ENCODE measurements at places on chromosomes 6 and 20. TPM values are rescaled to one million over a fixed set of nuclear protein-coding genes. Genes with fewer than 3 reads are reported as not detected.

The TAAR9 gene
- total RNA-seq, result not detected

The BFSP1 gene
- 0.72 TPM for total RNA-seq

DNA sequence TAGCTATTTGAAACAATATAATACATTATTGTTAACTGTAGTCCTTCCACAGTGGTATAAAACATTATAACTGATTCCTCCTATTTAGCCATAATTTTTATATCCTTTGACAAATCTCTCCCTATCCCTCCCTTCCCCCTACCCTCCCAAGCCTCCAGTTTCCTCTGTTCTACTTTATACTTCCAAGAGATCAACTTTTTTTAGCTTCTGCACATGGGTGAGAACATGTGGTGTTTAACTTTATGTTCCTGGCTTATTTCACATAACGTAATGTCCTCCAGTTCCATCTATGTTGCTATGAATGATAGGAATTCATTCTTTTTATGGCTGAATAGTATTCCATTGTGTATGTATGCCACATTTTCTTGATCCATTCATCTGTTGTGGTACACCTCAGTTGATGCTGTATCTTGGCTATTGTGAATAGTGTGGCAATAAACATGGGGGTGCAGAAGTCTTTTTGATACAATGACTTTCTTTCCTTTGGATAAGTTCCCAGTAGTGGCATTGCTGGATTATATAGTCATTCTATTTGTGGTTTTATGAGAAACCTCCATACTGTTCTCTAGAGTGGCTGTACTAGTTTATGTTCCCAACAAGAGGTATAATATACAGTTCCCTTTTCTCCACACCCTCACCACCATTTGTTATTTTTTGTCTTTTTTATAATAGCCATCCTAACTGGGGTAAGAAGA lies 205.0 kb downstream of the KCNQ5 start:
- no peak for DNase-seq

DNA sequence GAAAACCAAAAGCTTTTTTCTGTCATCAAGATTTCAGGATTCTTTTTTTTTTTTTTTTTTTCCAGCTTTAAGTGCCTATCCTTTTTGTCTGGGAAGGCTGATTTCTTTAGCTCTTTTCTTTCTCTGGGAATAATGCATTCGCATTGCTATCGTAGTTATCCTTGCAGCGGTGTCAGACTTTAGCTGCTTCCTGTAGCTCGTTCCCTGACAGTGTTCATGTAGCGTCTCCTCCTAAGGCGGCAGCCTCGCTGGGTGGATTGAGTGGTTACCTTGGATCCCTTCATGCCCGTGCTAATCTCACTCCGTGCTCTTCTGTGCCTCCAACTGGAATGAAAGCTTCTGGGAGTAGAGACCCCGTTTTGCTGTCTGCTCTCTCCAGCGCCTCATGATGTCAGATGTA lies 43.1 kb downstream of the UST start:
- DNase-seq, result no peak

GRCh38 chr6:163710532-163711470 lies 296.3 kb downstream of the QKI start:
- no peak for DNase-seq

DNA sequence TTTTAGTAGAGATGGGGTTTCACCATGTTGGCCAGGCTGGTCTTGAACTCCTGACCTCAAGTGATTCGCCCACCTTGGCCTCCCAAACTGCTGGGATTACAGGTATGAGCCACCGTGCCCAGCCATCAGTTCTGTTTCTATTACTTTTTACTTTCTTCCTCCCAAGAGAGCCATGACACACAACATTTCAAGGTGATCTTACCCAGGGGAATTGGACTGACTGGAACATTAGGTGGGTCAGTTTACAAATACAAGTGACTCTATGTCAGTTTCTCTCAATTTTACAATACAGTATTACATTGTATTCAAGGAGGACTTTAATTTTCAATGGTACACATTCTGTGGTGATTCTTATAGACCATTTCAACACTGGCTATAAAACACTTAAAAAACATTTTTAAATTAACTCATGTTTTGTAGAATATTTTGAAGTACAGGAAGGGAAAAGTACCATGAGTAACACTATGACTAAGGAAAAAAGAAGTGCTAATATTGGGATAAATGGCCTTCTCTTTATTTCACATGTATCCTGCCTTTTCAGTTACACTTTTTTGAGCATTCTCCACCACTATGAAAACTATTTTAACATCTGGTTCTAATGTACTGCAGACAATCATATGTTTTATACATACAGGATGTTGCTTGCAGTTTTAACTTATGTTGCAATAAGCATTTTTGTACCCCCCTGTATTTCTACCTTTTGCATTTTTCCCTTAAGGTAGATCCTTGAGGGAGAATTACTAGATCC lies 8.4 kb downstream of the TPBG start:
- DNase-seq, result no peak

The GJA10 gene
- not detected for total RNA-seq

The CAPN11 gene
- total RNA-seq, result 0.44 TPM

- DNase-seq, result no peak
Observed at GRCh38 chr20:20060234-20060998, 8.1 kb downstream of the CFAP61 start.

- DNase-seq, result no peak
Observed at GRCh38 chr6:9532621-9533557, 882.0 kb downstream of the TFAP2A start.

DNA sequence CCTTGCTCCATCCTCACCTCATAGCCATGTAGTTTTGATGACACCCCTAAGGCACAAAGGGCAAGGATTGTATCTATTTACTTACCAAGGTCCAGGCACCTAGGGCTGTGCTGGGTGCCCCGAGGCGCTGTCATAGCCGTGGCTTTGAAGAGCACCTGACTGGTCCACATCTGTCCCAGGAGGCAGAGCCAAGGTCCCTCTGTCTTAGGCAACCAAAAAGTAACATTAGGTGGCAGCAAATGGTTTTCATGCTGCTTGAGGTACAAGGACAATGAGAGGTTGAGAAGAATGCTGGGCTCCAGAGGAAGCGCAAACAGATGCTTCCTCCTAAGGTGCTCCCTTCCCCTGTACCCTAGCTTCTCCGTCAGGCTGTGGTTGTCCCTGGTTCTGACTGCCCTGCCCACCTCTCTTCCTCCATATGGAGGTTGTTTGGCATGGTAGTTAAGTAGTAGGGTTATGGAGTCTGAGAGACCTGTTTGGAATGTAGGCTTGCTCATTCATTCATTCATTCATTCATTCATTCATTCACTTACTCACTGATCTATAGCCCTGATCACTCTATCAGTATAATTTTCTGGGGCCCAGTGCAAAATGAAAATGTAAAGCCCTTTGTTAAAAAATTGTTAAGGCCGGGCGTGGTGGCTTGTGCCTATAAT lies 3.0 kb upstream of the UQCC2 start:
- DNase-seq, result no peak

GRCh38 chr20:25036331-25036936 lies 21.5 kb downstream of the ACSS1 start:
- DNase-seq, result no peak

- DNase-seq, result no peak
Observed at GRCh38 chr6:170212956-170213636, 77.8 kb downstream of the DLL1 start.

The GNRH2 gene
- not detected for total RNA-seq

The OSBPL2 gene
- total RNA-seq, result 49.4 TPM

DNA sequence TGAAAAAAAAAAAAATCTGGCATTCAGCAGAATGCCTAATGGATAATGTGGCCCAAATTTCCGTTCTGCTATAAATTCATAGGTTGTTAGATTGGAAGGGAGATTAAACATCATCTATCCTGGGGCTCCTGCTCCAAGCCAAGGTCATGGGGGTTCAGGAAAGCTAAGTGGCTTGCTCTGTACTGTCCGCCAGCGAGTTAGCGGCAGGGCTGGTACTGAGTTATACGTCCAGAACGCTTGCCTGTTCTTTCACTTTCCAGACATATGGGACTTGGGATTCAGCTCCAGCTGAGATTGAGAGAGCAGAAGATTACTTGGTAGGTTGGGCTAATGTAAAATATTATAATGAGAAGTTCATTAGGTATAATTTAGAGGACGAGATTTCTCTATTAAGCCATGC lies 858 bp downstream of the RWDD1 start:
- DNase-seq, result no peak

DNA sequence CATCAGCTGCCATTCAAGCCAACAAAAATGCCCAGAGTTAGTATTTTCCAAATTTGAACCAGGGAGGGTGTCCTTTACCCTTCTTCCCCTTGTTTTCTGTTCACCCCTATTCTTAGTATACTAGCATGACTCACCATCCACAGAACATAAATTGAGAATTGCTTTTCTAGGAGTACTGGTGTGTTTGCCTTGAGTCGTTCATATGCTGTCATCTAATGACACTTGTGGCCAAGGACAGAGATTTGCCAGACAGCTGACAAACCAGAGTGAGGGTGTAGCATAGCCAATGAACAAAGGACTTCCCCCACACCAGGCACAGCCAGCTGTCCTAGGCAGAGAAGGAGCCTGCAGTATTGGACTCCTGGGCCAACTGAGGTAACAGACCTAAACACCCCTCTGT lies 62.2 kb downstream of the FILIP1 start:
- DNase-seq, result peak; percentile 73

The IRAK1BP1 gene
- 3.2 TPM for total RNA-seq

GRCh38 chr6:135938576-135939207 lies 87.2 kb downstream of the PDE7B start:
- peak; percentile 26 for DNase-seq

DNA sequence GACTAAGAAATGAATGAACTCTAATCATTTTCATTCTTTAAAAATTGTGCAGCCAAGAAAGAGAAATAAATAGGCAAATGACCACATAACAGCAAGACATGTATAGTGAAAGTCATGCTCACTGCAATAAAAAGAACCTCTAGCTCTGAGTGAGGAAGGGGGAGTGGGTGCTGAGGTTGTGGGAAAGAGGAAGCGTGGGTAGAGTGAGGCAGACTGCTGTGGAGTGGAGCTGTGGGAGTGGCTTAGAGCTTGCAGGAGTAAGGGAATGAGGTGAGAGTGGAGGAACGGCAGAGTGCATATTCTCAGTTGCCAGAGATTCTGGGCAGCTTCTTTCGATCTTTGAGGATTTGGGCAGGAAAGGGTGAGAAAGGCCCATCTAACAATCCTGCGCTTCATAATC lies 10.4 kb downstream of the DEFB129 start:
- no peak for DNase-seq

DNA sequence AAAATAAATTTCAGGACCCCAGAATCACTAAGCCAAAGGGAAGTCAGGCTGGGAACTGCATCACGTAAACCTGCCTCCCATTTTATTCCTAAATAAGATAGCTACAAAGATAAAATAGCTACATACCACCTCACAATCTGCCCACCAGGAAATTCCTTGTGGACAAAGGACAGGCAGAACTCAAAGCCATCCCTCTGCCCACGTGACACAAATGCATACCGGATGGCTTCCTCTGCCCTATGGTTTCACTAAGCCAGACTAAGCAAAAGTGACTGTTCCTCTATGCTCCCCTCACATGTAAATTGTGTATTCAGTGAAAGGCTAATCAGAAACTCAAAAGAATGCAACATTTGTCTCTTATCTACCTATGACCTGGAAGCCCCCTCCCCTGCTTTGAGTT lies 15.0 kb downstream of the MBOAT1 start:
- no peak for DNase-seq

The GID8 gene
- total RNA-seq, result 17.7 TPM

DNA sequence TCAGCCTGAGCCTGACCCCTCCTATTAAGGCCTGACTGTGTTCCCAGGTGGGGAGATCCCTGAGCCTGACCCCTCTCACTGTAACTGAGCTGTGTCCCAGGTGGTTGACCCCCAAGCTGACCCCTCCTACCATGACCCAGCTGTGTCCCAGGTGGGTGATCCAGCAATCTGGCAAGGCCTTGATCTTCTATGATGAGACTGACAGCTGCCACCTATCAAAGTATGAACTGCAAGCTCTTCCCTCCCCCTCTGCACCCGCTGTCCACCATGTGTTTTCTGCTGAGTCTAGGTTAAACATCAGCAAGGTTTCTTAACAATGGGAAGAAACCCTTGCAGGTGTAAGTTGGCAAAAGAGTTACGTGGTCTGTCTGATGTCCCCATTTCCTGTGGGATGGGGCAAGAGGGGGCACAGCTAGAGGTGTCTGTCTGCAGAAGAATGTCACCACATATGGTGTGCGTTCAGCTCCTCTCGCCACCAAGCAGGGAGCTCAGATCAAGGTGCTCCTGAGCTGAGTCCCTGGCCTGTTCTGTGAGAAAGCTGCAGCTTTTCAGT lies 5.9 kb downstream of the PXDC1 start:
- no peak for DNase-seq

The ARFGEF3 gene
- 5.6 TPM for total RNA-seq

DNA sequence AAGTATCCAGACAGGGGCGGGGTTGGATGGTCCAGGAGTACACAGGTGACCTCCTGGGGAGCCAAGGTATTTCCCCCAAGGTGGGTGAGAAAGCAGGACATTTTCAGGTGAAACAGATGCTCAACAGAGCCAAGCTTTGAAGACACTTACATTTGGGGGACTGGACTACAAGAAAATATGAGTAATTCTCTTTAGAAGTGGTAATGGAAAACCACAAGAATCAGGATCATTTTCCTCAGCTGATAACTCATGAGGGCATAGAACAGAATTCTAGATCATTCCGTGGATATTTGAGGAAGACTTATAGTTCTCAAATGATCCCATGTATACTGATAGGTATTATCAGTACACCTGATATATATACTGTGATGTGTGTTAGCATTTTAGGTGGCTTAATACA lies 89.9 kb downstream of the UST start:
- no peak for DNase-seq

The IMPG1 gene
- not detected for total RNA-seq

GRCh38 chr6:68238097-68238601 lies 396.9 kb upstream of the ADGRB3 start:
- DNase-seq, result no peak

DNA sequence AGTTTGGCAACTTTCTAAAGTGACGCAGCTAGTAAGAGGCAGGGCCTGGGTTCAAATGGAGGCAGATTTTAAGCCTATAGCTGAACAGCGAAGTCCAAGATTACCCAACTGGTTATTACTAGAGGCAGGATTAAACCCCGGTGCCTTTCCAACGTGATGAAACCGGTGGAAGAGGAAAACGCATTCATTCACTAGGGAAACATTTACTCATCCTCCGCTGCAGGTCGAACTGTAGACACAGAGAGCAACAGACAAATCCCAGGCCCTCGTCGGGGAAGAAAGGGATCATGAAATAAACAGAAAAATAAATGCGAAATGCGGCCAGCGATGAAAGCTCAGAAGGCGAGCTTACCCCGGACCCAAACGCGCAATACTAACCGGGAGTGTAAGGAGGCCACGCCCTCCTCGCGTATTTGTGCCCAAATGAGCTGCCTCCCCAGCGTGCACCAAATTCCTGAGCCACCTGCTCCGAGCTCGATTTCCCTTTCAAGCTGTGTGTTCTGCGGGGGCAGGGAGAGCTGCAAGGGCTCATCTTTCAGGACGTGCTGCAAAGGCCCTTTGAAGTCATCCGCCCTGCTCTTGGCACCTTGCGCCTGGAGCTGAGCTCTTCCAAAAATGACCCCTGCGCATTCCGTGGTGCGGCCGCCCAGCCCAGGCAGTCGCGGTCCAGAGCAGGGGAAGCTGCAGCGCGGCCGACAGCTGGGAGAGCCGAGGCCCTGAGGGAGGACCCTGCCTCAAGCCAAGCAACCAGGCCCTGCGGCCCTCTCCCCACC lies 46.9 kb downstream of the PDYN start:
- no peak for DNase-seq

GRCh38 chr6:109295109-109295773 lies 87.0 kb downstream of the CD164 start:
- DNase-seq, result no peak

- no peak for DNase-seq
Observed at GRCh38 chr6:16683641-16684194, 77.5 kb downstream of the ATXN1 start.

- no peak for DNase-seq
Observed at GRCh38 chr20:50003253-50003656, 20.5 kb downstream of the SNAI1 start.
